ENCODE measurements at places on chromosomes 1 and 21.

DNA sequence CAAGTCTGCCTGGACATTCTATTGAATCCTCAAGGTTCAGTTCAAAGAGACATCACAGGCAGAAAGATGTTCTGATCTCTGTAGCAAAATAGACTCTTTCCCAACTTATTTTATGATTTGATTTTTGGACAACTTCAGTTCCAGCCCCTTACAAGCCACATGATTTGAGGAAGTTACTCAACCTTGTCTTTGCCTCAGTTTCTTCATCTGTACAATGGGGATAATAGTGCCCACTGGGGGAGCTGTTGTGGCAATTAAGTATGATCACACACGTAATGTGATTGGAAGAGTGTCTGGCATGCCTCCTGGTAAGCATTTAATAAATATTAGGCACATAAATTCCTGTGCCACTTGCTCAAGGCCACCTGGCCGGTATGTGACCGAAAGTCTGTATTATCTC, 130.6 kb downstream of the DAB1 start:
- no peak for DNase-seq

- no peak for DNase-seq
Measured at GRCh38 chr1:2509589-2509988, 16.8 kb downstream of the PANK4 start.

- DNase-seq: no peak
Measured at GRCh38 chr1:91568261-91568660, 67.6 kb downstream of the CDC7 start.

DNA sequence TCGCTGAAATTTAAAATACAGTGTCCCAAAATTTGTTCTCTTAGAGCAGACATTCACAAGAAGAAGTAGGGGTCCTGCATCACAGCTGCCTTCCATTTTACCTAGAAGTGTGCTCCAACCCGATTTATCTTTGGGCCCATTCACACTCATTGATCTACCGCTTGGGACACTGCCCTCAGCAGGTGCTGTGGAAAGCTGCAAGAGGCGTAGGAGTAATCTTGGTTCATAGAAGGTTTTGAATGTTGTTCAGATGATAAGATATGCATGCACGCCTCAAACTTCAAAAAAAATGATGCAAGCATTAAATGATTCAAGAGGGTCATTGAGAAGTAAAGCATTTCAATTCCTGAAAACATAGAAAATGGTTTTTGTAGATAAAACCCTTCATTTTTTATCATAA, 18.6 kb upstream of the C1orf105 start:
- DNase-seq: no peak

DNA sequence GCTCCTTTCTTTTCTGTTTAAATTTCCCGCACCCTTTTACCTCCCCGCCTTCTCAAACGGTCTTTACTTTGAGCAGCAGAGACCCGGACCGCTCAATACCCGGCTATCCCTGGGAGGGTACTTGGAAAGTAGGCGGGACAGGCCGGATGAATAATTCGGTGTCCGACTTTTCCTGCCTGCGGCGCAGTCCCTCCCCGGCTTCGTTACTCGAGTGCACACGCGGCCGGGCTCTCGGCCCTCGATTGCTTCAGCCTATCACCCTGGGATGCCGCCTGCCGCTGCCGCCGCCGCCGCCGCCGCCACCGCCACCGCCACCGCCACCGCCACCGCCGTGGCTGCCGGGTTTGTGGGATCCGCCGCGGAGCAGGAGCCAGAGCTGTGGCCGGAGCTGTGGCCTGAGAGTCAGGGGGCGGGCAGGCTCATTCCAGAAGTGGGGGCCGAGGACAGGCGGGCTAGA, 382 bp upstream of the RASAL2 start:
- DNase-seq: peak; percentile 90

GRCh38 chr1:56320464-56321149, 258.8 kb downstream of the PLPP3 start:
- peak; percentile 62 for DNase-seq

DNA sequence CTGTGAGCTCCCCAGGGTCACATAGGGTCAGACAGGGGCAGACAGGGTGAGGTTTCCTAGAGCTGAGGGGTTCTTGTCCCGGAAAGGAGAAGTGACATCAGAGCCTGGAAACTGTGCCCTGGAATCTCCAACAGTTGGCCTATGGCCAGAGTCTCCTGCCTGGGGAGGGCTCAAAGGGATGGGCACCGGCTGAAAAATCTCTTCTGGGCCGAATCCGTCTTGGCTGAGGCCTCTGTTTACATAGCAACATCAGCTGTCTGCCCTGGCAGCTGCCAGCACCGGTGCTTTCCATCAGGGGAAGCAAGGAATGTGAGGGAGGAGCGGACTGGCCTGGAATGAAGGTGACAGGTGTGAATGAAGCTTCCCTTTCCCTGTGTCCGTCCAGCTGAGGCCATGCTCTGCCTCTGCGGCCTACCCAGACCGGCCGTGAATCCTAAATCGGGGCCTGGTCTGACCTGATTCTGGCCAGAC, 30.7 kb downstream of the VASH2 start:
- no peak for DNase-seq

- no peak for DNase-seq
Measured at GRCh38 chr21:27260728-27261127, 293.8 kb upstream of the ADAMTS5 start.

- no peak for DNase-seq
Measured at GRCh38 chr1:18574754-18575153, 55.9 kb upstream of the PAX7 start.

DNA sequence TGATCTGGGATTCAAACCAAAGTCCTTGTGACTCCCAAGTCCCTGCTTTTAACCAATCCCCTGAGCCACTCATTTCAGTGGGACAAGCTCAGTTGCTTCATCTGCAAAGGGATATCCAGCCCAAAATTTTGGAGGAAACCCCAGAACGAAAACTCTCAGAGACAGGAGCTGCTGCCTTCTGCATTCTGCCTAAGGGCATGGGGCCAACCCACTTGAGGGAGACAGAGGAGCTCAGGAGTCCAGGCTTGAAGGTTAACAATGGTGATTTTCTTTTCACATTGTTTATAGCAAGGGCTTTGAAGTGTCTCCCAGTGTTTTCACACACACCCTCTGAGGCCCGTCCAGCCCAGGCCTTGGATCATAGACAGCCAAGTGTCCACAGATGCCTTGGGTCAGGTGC, 148.1 kb upstream of the CTTNBP2NL start:
- DNase-seq: no peak

DNA sequence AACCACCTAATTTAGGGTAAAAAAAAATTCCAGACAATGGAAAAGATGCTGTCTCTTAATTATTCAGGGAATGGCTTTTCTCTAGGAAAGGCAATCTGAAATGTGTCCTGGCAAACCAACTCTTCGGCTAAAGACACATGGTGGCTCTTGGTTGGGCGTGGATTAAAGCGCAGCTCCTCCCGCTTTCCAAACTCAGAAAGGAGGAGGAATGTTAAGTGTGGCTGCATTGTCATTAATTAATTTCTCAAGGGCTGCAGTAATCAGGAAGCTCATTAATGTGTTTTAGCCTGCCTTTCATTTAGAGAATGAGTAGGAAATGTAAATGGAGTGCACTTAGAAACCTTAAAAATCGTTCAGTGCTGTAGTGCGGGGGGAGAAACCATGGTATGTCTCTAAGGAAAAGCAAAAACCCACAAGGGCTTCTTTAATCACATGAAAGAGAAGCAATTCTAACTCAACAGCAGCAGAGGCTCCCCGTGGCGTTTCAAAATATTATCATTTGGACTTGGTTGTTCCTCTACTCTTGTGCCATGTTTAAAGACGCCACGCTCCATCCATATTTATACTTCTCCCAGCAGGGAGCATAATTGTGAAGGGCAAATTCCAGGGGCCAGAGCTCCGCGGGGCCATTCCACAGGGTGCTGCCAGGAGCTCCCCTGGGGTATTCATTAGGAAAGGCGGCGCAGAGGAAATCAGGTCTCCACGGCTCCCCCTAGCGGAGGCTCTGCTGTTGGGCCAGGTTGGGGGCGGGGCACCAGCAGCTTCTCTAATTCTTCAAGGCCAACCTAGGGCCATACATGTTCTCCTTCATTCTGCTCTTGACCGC, 91.9 kb upstream of the SSX2IP start:
- no peak for DNase-seq

DNA sequence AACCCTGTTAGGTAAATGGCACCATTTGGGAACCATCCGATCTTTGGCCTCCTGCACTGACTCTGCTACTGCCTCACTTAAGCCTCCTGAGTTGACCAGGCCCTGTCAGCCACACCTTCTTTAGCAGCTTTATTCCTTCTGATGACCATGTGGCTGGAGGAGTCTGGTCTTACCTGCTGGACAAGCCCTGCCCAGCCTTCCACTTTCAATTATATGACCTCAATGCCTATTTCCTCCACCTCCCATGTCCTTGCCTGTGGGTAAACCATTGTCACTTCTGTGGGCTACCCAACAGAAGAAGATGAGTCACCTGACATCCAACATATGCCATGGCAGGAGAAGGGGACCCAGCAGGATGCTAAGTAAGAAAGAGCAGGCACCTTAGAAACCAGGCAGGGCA, 393.8 kb downstream of the NTNG1 start:
- no peak for DNase-seq

- no peak for DNase-seq
Measured at GRCh38 chr1:226002667-226003501, 3.7 kb upstream of the SDE2 start.

GRCh38 chr21:45141507-45141906, 67.1 kb downstream of the ADARB1 start:
- no peak for DNase-seq

DNA sequence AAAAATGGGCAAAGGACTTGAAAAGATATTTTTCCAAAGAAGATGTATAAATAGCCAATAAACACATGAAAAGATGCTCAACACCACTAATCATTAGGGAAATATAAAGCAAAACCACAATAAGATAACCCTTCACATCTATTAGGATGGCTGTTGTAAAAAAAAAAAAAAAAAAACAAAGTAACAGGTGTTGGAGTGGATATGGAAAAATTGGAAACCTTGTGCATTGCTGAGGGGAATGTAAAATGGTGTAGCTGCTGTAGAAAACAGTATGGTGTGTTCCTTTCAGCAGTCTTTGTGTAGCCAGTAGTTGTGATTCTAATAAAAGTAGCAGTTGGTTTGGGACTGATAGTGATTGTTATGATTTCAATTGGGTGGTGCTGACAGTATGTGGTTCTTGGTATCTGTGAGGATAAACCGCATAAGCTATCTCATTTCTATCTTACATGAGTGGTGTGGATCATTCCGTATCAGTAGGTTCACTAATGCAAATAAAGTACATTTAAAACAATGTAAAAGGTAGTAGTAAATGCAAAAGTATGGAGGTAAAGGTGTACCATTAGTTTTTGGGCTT, 19.9 kb downstream of the MAN1A2 start:
- no peak for DNase-seq

DNA sequence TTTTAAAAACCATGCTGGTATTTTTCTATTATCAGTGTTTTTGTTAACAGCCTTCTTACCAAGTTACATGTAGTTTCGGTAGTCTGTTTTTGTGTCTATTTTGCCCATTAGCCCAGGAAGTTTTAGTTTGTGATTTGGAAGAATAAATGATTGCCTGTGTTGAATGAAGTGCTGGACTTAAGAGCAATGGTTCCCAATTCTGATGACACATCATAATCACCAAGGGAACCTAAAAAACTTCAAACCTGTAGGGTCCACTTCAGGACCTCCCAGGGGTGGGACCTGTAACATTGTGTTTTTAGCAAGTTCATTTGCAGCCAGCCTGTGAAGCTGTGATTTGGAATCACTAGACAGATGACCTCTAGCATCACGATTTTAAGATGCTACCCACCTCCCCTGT, 43.0 kb upstream of the ST6GALNAC3 start:
- no peak for DNase-seq

DNA sequence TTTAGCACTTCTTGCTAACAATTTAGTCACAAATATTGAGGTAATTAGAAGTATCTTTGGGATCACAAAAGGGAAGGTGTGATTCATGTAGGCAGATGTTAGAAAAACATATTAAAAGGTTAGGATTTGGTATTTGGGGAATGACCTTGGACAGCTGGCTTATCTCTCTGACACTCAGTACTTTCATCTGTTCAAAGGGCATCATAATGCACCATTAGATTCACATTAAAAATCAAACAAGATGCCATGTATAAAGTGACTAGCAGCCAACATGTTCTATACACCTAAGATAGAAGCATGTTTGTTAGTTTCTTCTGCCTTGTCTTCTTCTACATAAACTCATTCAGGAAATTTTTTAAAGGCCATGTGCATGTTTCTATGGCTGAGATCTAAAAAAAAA, 56.5 kb upstream of the ESRRG start:
- no peak for DNase-seq

- DNase-seq: no peak
Measured at GRCh38 chr1:203630697-203631096, 4.1 kb downstream of the ATP2B4 start.

GRCh38 chr1:175341631-175342429, 149.3 kb upstream of the KIAA0040 start:
- no peak for DNase-seq

- DNase-seq: no peak
Measured at GRCh38 chr1:113012149-113012548, 56.2 kb upstream of the SLC16A1 start.

- DNase-seq: no peak
Measured at GRCh38 chr1:3733883-3734589, 18.2 kb upstream of the CCDC27 start.
